Activated gamma-delta T cell treated with anti-CD3 and anti-CD28 coated beads, Interleukin-2, amount 50 U/mL, for 16 hours (primary cell): ENCODE measurements at places on chromosomes 13 and 19.

GRCh38 chr13:79987761-79988160 is 353.2 kb downstream of the SPRY2 start:
- no peak for DNase-seq

DNA sequence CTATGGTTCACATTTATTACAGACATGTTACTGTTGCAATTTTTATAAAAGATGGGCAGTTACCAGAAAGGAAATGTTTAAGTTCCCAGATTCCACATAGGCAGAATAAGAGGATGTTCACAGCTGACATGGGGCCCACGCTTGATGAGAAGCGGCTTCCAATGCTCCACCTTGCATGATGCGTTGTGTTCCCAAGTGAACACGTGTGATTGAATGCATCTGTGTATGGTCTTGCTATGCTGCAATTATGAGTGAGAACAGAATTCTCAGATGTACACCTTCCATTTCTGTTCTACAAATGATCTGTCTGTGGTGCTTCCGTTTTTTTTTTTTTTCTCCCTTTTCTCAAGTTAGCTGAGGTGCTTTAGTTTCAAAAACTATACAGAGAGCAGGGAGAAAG is 15.5 kb downstream of the UPF3A start:
- DNase-seq: no peak

DNA sequence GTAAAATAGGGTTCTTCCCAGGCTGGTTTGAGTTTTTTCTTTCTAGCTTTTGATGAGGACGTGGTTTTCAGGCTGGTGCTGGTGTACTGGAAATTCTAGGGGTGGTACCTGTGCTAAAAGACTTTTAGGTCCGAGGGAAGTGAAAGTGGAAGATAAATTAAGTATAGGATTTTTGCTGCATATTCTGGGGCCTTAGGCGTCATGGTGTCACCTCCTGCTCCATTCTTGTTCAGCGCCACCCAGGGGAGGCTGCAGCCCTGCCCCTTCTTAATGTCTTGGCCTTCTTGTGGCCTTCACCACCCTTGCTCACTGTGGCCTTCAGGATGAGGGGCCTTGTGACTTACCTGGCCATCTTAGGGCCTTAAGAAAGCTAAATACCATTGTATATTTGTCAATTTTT is 12.4 kb downstream of the ZNF552 start:
- no peak for DNase-seq

GRCh38 chr13:101556676-101557123 is 104.2 kb downstream of the ITGBL1 start:
- no peak for DNase-seq

GRCh38 chr13:51006067-51006845 is 96.7 kb downstream of the RNASEH2B start:
- no peak for DNase-seq

DNA sequence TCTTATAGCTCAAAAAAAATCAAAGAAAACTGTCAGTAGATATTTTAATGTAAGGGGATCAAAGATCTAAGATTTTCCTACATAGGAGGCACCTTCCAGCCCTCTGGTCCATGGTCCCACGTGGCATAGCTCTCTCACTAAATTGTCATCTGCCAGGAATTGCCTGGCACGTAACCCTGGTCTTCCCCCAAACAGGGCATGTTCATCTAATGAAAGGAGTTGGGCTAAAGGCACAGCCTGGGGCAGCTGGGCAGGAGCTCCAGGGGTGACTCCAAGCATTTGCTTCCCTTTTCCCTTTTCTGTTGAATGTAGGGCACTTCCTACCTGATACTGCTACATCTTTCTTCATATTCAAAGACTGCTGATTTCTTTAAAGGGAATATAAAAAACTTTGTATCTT is 148.7 kb downstream of the COL4A1 start:
- no peak for DNase-seq

DNA sequence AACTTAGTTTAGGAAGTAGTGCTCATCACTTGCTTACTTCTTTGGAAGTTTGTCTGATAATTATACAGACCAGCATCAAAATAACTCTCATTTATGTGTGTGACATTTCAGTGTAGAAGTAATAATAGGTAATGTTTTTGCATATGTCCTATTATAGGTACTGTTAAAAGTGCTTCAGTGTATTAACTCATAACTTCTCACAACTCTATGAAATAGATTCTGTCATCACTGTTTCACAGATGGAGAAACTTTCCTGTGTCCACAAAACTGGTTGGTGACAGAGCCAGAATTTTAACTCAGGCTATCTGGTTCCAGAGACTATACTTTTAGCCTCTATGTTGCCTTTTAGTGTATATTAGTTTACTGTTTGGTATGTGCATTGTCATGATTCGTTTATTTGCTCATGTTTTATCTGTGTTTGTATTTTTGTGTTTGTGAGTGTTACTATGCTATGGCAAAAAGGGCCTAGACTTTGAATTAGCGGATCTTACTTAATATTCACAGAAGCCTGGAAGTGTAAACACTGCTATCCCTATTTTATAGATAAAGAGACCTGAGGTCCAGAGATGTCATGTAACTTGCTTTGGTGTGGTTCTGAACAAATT is 12.7 kb downstream of the LPAR6 start:
- no peak for DNase-seq

GRCh38 chr13:43295825-43296564 is 272.6 kb downstream of the DNAJC15 start:
- DNase-seq: no peak

GRCh38 chr19:531753-532560 is at the start of gene CDC34:
CDC34 (plus strand) TSS chr19:531760; CDS start chr19:531932, 172 bp downstream.
- no peak for DNase-seq

DNA sequence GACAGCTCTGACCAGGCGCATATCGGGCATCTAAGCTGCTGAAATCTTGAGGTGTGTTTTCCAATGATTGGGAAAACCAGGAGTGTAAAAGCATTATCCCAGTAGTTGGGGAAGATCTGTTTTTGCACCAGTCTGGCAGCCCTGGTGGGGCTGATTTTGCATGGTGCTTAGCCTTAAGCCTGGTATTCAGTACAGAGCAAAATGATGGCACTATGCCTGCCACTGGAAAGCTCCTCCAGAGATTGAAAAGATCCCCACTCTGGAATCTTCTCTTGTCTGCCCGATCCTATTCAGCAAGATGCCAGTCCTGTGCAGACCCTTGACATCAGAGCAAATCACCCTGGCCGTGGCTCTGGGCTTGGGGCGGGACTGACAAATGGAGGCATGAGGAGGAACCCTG is 44.7 kb upstream of the SIAH3 start:
- no peak for DNase-seq

GRCh38 chr13:25109341-25109740 is 13.4 kb downstream of the PABPC3 start:
- DNase-seq: no peak

- DNase-seq: no peak
Observed at GRCh38 chr19:40745402-40745780, 4.9 kb downstream of the ACTMAP start.

- no peak for DNase-seq
Observed at GRCh38 chr13:81211713-81212112, 870.8 kb upstream of the SPRY2 start.

DNA sequence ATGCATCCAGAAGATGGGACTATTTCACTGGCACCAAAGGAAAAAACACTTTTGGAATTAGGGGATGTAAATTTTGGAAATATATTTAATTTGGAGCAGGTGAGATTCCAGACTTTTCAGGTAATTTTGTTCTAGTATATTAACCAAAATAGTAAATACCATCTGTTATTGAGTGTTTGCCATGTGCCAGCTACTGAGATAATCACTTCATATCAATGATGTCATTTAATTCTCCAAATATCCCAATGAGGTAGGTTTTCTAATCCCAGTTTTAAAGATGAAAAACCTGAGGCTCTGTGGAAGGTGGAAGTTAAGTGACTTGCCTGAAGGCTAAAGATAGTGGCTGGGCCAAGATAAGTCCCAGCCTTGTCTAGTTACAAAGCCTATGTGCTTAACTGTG is 95.2 kb downstream of the TDRD3 start:
- no peak for DNase-seq

- no peak for DNase-seq
Observed at GRCh38 chr19:35084509-35084762, 31.2 kb upstream of the FXYD3 start.

GRCh38 chr13:112207129-112207528 is 140.2 kb downstream of the SOX1 start:
- no peak for DNase-seq

- DNase-seq: no peak
Observed at GRCh38 chr13:33153421-33154404, 131.8 kb downstream of the STARD13 start.

GRCh38 chr13:78198821-78199220 is 280.2 kb upstream of the EDNRB start:
- no peak for DNase-seq

DNA sequence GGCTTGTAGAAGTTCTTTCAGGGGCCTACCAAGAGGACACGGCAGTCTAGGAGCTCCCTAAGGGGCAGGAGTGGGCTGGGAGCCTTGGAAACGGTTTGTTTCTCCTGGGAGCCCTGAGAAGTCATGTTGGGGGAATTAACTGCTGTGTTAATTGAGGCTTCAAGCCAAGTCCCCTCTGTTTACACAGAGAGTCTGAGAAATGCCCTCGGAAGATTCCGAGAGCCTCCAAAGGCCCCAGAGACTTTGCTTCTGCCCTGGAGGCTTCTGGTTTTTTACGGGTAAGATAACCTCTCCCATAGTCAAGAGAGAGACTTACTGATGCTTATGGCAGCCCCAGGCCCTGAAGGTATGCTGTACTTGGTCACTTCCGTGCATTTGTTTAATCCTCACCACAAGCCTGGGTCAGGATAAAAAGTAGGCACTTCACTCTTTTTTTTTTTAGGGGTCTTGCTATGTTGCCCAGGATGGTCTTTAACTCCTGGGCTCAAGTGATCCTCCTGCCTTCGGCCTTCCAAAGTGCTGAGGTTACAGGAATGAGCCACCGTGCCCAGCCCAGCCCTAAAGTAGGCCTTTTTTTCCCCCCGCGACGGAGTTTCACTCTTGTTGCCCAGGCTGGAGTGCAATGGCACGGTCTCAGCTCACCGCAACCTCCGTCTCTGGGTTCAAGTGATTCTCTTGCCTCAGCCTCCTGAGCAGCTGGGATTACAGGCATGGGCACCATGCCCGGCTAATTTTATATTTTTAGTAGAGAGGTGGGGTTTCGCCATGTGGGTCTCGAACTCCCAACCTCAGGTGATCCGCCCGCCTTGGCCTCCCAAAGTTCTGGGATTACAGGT is 15.2 kb downstream of the IER2 start:
- DNase-seq: no peak

GRCh38 chr13:47175172-47175866 is 278.5 kb upstream of the HTR2A start:
- DNase-seq: no peak

DNA sequence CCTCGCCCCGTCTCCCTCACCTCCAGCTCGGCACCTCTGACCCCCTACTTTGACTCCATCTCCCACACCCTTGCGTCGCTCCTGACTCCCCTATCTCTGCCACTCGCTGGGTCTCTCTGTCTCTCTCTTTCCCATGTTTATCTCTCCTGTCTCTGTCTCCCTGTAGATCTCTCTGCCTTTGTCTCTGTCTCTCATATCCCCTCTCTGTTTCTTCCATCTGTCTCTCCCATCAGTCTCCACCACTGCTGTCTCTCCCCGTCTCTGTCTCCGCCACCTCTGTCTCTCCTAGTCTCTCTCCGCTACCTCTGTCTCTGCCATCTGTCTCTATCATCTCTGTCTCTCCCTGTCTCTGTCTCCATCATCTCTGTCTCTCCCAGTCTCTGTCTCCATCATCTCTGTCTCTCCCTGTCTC is 12.4 kb upstream of the BBC3 start:
- no peak for DNase-seq

- DNase-seq: no peak
Observed at GRCh38 chr19:17455308-17456123, 5.2 kb downstream of the NXNL1 start.

GRCh38 chr13:93529961-93530360 is 303.4 kb downstream of the GPC6 start:
- DNase-seq: no peak

- DNase-seq: no peak
Observed at GRCh38 chr13:65964672-65965071, 1265.5 kb downstream of the PCDH9 start.

DNA sequence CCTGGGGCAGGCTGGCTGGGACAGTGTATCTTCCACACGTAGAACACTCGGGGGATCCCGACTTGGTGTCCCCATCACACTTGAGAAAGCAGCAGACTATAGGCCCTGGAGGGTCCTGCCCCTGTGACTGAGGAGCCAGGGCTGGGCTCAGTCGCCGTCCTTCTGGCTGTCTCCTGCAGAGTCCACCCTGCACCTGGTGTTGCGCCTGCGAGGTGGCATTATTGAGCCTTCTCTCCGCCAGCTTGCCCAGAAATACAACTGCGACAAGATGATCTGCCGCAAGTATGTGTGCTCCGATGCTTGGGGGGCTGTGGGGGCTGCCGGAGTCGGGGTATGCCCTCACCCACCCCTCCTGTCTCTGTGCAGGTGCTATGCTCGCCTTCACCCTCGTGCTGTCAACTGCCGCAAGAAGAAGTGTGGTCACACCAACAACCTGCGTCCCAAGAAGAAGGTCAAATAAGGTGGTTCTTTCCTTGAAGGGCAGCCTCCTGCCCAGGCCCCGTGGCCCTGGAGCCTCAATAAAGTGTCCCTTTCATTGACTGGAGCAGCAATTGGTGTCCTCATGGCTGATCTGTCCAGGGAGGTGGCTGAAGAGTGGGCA is 3.1 kb downstream of the UBA52 start:
- DNase-seq: no peak

GRCh38 chr19:13083008-13083404 is 19.7 kb downstream of the LYL1 start:
- no peak for DNase-seq

DNA sequence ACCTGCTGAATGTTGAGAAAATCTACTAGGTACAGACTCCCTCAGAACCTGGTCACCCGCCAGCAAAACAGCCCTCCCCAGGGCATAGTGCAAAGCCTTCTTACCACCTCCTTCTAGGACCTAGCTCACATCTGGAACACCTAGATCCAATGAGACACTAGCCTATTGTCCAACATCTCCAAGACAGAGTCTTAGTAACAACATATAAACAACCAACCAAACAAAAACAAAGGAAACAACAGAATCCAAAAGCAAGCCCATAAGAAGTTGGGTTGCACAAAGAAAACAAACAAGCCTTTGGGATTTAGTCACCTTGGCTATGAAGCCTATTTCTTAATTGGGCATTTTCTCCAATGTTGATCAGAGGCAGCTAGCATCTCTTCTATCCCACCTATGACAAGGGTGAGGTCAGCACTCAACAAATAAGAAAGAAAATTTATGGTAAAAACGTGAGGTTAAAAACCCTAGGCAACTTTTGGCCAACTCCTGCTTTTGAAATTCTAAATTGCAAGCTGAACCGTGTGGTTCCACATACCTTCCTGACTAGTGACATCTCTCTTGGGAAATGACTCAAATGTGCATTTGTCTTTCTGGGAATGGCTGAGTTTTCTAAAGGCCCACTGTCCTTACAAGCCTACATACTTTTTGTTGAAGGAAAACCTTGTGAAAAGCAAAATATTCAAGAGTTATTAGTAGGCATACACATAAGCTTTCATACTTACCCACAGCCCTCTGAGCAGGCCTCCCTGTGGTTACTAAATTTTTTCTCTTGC is 66.7 kb downstream of the FAM216B start:
- DNase-seq: no peak

GRCh38 chr19:39265321-39265916 is 2.8 kb upstream of the IFNL2 start:
- DNase-seq: no peak
